ENCODE measurements at places on chromosomes 1 and 21. TPM values are rescaled to one million over a fixed set of nuclear protein-coding genes. Genes with fewer than 3 reads are reported as not detected.

Gene RNF2
- 27.2 TPM for total RNA-seq

- peak; percentile 81 for DNase-seq
Measured at GRCh38 chr1:227059076-227059475, 119.0 kb downstream of the COQ8A start.

GRCh38 chr1:94100785-94101612 lies 19.9 kb downstream of the ABCA4 start:
- DNase-seq, result peak; percentile 88

GRCh38 chr1:80050085-80050484 lies 1043.6 kb upstream of the ADGRL4 start:
- no peak for DNase-seq

DNA sequence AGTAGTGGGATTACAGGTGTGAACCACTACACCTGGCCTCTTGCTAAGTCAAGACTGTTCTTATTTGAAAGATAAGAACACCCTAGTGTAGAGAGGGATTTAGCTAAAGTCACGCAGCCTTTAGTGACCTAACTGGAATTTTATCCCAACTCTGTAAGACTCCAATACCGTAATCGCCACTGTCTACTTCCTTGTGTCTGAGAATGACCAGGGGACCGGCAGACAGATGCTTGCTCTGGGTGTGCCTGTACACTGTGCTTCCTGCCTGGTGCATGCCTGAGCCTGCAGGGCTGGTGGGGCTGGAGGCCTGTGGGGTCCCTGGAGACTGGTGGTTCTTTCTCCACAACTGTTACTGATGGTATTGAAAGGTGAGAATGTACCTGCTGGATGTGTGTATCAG lies 15.3 kb downstream of the MFSD2A start:
- DNase-seq, result no peak

Gene ARHGEF19
- 11.6 TPM for total RNA-seq

GRCh38 chr1:225766967-225767633 lies 10.5 kb upstream of the SRP9 start:
- peak; percentile 98 for DNase-seq

- DNase-seq, result peak; percentile 96
Measured at GRCh38 chr1:201766131-201766866, 62.7 kb upstream of the IPO9 start.

DNA sequence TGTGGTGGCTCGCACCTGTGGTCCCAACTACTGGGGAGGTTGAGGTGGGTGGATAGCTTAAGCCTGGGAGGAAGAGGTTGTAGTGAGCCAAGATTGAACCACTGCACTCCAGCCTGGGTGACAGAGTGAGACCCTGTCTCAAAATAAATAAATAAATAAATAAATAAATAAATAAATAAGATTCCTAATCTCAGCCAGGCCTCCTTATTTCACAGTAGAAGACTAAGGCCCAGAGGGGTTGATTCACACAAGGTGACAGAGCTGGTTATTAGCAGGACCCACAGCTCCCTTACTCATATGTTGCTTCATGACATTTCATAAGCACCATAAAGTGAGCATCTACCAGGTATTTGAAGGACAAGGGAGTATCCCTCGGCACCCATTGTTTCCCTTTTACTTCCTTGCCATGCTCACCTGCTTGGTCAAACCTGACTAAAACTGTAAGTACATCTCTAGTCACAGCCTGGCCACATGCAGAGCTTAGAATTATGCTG lies 32.7 kb downstream of the ALG14 start:
- DNase-seq, result no peak

DNA sequence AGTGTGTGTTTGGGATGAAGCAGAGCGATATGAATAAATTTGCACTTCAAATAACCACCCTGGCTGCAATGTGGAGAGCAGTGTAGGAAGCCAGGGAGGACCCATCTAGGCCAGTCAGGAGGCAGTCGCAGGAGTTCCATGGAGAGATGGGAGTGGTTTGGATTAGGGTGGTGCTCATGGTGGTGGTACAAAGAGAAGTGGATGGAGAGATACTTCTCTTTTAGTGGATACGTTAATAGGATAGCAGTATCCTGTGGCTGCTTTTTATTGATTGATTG lies 58.2 kb downstream of the MAN1C1 start:
- no peak for DNase-seq

DNA sequence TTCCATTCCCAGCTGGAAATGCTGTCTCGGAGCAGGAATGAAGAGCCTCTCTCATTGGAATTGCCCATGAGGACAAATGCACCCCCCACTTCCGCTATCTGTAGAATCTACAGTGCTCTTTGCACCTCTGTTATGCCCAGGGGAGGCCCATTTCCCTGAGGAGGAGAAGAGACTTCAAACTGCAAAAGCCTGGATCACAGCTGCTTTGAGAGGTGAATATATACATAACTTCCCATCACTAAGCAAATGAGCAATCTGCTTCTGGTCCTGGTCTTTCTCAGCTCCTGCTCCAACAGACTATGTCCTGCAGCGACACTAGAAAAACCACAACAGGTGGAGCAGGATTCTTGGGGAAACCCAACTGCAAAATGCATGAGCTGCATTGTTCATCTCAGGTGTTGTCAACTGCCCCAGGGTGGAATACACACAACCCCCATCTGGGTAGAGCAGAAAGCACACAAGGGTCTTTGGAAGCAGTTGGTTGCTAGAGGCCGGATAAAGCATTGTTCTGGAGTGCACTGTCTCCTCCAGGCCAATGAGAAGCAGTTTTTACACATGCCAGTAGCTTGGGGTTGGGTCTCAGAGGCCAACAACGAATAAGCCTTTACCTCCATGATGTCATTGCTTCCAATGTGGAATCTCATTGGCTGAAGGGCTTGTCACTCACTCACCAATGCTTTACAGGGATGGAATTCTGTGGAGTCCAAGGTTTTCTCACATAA lies 67.7 kb upstream of the RAB4A start:
- DNase-seq, result peak; percentile 79

Gene GCSAML
- not detected for total RNA-seq

GRCh38 chr1:58060559-58061170 lies 485.9 kb downstream of the OMA1 start:
- DNase-seq, result no peak

Gene ARF1
- total RNA-seq, result 339 TPM

GRCh38 chr1:197152662-197153061 lies 6.2 kb upstream of the ASPM start:
- no peak for DNase-seq

GRCh38 chr1:53402891-53403655 lies 56.1 kb upstream of the DMRTB1 start:
- no peak for DNase-seq

DNA sequence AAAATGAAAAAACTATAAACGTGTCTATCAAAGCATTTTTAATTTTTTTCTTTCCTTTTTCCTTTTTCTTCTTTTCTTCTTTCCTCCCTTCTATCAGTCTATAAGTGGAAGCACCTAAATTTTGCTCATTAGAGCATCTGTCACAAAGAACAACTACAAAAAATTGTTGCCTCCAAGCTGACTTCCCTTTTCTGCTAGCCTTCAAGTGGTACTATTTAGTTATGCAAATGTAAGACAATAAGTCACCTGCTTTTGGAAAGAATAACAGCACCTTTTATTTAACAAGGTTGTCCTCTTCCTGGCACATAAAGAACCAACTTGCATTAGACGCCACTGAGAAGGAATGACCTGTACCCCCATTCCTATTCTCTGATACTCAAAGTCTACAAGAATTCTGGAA lies 45.0 kb upstream of the C1orf53 start:
- no peak for DNase-seq

- DNase-seq, result no peak
Measured at GRCh38 chr1:61175976-61176375, 93.6 kb downstream of the NFIA start.

Gene INSRR
- total RNA-seq, result not detected

Gene HAO2
- total RNA-seq, result not detected

Gene IFI44
- 4.7 TPM for total RNA-seq

- peak; percentile 48 for DNase-seq
Measured at GRCh38 chr1:19210772-19211549, 895 bp upstream of the UBR4 start.

Gene RGSL1
- total RNA-seq, result not detected

- DNase-seq, result peak; percentile 56
Measured at GRCh38 chr1:91798241-91798648, 87.7 kb downstream of the TGFBR3 start.

DNA sequence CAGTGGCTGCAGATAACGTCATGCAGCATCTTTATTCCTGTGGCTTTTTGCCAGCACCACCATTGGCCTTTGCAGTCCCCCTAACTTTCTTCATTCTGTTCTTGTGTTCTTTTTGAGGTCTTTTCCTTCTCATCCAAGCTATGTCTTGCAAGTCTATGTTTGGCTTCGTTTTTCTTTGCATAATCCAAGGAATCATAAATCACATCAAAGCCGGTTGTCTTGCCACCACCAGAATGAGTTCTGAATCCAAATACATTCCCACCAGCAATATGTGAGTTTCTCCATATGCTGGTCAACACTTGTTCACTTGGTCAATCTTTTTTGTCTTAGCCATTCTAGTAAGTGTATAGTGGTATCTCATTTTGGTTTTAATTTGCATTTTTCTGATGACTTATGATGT lies 70.6 kb upstream of the AK4 start:
- no peak for DNase-seq

DNA sequence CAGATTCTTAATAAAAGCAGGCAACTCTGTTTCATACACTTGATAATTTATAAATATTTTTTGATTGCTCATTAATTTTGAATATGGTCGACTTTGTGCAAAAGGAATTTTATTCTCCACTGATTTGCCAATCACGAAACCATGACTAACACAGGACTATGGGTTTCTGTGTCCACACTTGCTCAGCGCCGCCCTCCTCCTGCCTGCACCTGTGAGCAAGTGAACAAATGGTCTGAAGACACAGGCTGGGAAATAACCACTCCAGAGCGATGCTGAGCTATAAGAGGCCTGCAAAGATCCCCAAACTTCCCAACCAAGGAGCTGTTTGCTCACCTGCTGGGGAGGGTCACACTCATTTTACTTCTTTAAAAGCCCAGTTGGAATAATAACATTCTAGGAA lies 19.6 kb downstream of the ABCB10 start:
- no peak for DNase-seq

Gene MCOLN3
- total RNA-seq, result 0.97 TPM

- DNase-seq, result no peak
Measured at GRCh38 chr21:33069243-33069642, 698 bp upstream of the OLIG1 start.
